Prostate gland (tissue), 2 donors: ENCODE measurements at places on chromosomes 4 and X. TPM values are rescaled to one million over a fixed set of nuclear protein-coding genes. Genes with fewer than 3 reads are reported as not detected.

Gene CCSER1
- total RNA-seq: 11.9 TPM

Gene KLHL34
- total RNA-seq: not detected

Gene MANBA
- total RNA-seq: 29.7 TPM

Gene PAPSS1
- total RNA-seq: 38.3 TPM

Gene SMIM10
- 49.8 TPM for total RNA-seq

Gene TBC1D25
- total RNA-seq: 21.9 TPM

Gene ALB
- total RNA-seq: 9.0 TPM

Gene FGFBP2
- not detected for total RNA-seq

Gene MYOZ2
- total RNA-seq: 5.5 TPM

Gene MAGEC2
- total RNA-seq: not detected

Gene DDIT4L
- 0.85 TPM for total RNA-seq

Gene N4BP2
- total RNA-seq: 8.7 TPM

Gene LANCL3
- 1.2 TPM for total RNA-seq

Gene CNGA1
- 5.7 TPM for total RNA-seq

Gene CENPI
- 1.9 TPM for total RNA-seq

Gene RAB39B
- 3.6 TPM for total RNA-seq

Gene TACC3
- 4.3 TPM for total RNA-seq

Gene CT45A2
- total RNA-seq: not detected

Gene SPINK2
- 53.4 TPM for total RNA-seq

Gene RAB41
- 1.3 TPM for total RNA-seq

Gene SLAIN2
- 119 TPM for total RNA-seq

Gene PRDM8
- 58.0 TPM for total RNA-seq

Gene FAM47A
- 0.17 TPM for total RNA-seq

Gene IL1RAPL1
- 0.23 TPM for total RNA-seq

Gene TXK
- 0.46 TPM for total RNA-seq

Gene UNC5C
- total RNA-seq: 1.8 TPM

Gene AREG
- 4.2 TPM for total RNA-seq

Gene DCAF12L1
- not detected for total RNA-seq

Gene PGM2
- 25.3 TPM for total RNA-seq

Gene SULT1E1
- 0.41 TPM for total RNA-seq

Gene CT45A5
- 1.0 TPM for total RNA-seq

Gene ARMCX4
- 13.8 TPM for total RNA-seq

Gene PPP1R2C
- total RNA-seq: not detected

Gene TMEM185A
- 53.2 TPM for total RNA-seq

Gene POLN
- total RNA-seq: 3.8 TPM

Gene NONO
- 266 TPM for total RNA-seq

Gene DUSP9
- 3.5 TPM for total RNA-seq

Gene PWWP3B
- 56.7 TPM for total RNA-seq

Gene MXRA5
- total RNA-seq: 13.1 TPM

Gene SLC49A3
- total RNA-seq: 2.6 TPM

Gene C4orf54
- 0.32 TPM for total RNA-seq

Gene GABRE
- 11.2 TPM for total RNA-seq

Gene ARX
- 9.3 TPM for total RNA-seq
